ENCODE measurements at places on chromosomes 11 and 22.
A peak's percentile ranks its signal among the peaks of the same experiment; 100 is the strongest.

DNA sequence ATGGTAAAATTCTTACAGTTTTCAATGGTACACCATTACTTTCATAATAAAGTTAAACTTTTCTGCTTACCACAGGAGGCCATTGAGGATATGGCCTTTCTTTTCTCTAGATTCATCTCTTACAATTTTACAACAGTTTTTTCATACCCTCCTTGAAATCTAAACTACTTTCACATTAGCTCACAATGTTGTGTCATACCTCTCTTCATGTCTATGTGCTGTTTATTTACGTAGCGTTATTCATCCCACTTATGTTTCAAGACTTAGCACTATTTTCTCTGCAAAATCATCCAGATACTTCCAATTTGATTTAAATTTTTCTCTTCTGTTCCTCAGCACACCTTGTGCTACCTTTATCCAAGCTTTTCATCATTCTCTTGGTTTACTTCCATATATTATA, 123.3 kb downstream of the METTL15 start:
- peak; percentile 79 for DNase-seq

DNA sequence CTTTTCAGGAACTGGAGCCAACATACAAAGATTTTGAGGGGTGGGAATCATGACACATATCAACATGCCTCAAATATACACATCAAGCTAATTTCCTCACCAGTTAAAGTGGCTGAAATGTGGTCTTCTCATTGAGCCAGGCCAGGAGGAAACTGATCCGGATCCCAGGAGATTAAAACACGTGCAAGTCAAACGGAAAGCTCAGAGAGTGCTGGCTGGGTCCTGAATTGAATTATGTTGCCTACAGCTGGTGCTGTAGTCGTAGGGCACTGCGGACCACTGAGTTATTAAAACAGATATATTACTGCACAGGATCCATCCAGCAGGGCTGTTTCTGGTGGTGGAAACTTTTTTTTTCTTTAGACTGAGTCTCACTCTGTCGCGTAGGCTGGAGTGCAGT, 14.1 kb upstream of the WNT7B start:
- no peak for DNase-seq

DNA sequence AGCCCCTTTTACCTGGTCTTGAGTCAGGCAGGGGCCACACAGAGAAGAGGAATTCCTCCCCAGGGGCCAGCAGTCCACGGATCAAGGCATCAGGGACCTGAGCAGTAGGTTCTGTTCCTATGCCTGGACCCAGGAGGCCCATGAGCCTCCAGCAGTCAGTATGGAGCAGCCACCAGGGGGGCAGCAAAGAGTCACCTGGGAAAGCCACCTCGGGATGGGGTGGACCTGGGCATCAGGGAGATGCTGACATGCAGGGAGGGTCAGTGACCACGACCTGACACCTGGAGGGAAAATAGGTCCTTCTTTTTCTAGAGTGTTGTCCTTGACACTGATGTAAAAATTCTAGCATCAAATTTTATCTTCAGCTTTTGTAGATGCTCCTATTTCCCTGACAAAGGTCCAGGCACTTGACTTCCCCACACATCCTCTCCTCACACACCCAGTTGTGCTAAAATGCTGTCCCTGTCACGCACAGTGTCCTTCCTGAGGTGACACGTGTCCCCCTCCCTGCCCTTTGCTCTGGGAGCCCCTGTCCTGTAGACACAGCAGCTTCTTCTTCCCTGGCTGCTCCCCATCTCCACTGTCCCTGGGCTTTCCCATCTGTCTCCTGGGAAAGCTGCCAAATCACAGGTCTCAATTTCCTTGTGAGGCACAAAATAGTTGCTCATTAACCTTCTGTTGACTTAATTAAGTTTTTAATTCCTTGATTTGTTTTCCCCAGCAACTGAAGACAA, 70.0 kb upstream of the IGLL5 start:
- DNase-seq = no peak

- no peak for DNase-seq
Measured at GRCh38 chr11:4577761-4578160, 3.8 kb upstream of the OR52I2 start.

DNA sequence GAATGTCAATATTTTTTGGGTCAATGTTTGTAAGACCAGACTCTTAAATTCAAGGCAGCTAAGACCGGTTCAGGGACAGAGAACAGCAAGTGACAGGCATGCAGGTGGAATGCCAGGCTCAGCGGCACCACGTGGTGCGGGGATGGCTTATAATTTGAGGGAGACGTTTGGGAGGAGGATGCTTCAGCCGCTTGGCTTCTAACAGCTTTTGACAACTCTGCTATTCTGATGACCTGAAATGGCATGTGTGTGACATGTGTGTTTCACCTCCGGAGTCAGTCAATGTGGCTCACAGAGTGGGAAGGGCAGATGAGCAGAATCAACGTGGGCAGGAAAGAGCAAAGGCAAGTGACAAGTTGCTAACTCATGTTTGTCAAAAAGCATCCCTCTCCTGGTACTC, 228.3 kb downstream of the KIRREL3 start:
- DNase-seq = no peak

- DNase-seq = peak; percentile 83
Measured at GRCh38 chr22:46845296-46846149, 83.1 kb downstream of the TBC1D22A start.

DNA sequence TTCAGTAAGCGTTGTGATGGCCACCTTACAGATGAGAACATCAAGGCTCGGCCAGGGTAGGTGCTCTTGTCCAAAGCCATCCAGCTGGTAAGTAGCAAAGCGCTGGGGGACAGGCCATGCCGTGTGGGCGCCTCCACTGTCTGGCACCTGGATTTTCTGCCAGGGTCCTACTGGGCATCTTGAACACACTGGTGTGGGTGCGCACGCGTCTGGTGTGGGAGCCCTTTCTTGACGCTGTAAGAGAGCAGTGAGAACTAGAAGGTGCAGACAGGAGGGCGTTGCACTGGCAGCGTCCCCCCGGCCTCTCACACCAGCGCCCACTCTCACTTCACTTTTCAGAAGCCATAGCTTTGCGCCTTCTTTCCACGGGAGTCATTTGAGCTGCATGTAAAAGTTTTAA, 296.6 kb downstream of the TBC1D22A start:
- DNase-seq = no peak

DNA sequence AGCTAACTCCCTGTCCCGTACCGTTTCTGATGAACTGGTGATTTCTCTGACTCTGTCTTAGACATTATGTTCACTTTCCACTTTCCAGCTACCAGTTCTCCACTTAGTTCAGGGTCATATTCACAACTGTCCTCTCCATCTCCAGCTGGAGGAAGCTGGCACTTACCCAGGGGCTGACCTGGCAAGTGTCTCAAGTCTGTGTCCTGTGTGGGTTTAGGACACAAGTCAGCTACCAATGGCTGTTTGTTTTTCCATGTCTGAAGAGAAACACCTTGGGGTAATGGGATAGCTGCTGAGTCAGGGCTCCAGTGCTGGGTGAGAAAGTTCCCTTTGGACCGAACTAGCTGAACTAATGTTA, 134.4 kb downstream of the CSNK2A3 start:
- DNase-seq = no peak

GRCh38 chr22:19064354-19065054, 57.7 kb downstream of the DGCR2 start:
- no peak for DNase-seq

- no peak for DNase-seq
Measured at GRCh38 chr11:134041791-134042696, 26.8 kb upstream of the JAM3 start.

- peak; percentile 22 for DNase-seq
Measured at GRCh38 chr22:44129619-44129976, 51.1 kb upstream of the PARVG start.

DNA sequence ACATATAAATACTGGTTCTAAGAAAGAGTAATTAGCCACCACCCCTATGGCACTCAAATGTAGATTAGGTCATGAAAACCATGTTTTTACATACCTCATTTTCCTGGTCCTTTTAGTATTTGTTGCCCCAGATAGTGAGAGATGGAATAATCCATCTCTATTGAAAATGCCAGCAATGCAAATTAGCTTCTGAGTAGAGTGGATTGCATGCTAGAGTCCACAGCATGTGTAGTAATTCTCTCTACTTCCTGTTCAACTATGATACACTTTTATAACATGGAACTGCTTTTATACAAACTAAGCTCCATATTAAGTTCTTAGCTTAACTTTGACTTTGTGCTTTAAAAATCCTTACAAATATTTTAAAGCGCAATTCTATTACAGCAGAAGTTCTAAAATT, 73.2 kb downstream of the TRPC6 start:
- no peak for DNase-seq

DNA sequence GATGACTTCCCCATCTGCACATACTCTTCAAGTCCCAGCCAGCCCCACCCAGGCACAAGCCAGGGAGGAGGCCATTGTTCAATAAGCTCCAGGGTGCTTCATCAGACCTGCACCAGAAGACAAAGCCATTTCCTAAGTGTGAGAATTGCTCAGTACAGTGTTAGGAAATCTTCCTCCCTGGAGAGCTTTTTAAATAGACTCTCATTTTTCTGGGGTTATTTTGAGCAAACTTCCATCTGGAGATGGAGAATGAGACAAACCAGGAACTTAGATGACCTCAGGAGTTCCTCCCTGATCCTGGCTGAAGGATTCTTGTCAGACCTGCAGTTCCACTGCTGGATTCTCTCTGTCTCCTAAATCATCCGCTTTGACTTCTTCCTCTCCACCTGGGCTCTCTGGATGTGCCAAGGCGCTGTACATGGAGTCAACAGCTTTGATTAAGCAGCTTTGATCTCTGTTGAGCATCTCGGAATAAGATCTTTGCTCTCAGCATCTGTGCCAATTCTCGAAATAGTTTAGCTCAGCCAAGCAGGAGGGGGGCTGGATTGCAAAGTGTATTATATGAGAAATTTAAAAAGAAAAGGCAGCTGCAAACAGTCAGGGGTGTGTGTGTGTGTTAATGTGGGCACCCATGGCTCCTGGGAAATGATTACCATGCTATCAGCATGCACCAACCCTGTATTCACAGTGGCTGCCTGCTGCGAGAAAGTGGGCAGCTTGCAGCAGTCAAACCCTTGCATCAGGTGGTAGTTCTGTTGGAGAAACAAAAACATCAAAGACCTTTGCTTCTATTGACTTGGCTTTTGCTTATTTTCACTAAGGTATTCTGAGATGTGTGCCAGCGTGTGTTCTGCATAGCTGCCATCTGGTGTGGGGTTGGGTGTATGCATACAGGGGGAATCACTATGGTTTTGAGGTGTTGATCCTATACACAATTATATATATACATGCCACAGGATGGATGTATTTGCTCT, 70.2 kb upstream of the NAV2 start:
- peak; percentile 42 for DNase-seq

- peak; percentile 42 for DNase-seq
Measured at GRCh38 chr22:31288496-31289240, 3.6 kb downstream of the PIK3IP1 start.

- no peak for DNase-seq
Measured at GRCh38 chr11:123406441-123407129, 23.5 kb upstream of the GRAMD1B start.

DNA sequence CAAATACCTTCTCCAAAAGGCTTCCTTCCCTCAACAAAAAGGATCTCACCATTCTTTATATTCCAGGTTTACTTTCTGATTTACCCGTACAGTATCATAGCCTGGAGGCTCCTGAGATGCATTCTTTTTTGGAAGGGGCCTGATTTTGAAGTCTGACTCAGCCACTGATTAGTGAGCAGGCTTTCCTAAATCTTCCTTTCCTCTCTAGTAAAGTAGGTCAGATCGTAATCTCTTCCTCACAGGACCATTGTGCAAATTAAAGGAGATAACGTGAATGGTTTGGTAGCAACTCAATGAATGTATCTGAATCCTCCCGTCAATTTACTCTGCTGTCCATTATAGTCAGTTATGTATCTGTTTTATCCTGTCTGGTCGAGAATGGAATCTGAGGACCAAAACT, 227.7 kb upstream of the ANO5 start:
- DNase-seq = no peak

GRCh38 chr11:3970108-3970507, 114.6 kb downstream of the STIM1 start:
- DNase-seq = peak; percentile 47

- DNase-seq = peak; percentile 72
Measured at GRCh38 chr11:17012712-17013547, 1.3 kb downstream of the PLEKHA7 start.

DNA sequence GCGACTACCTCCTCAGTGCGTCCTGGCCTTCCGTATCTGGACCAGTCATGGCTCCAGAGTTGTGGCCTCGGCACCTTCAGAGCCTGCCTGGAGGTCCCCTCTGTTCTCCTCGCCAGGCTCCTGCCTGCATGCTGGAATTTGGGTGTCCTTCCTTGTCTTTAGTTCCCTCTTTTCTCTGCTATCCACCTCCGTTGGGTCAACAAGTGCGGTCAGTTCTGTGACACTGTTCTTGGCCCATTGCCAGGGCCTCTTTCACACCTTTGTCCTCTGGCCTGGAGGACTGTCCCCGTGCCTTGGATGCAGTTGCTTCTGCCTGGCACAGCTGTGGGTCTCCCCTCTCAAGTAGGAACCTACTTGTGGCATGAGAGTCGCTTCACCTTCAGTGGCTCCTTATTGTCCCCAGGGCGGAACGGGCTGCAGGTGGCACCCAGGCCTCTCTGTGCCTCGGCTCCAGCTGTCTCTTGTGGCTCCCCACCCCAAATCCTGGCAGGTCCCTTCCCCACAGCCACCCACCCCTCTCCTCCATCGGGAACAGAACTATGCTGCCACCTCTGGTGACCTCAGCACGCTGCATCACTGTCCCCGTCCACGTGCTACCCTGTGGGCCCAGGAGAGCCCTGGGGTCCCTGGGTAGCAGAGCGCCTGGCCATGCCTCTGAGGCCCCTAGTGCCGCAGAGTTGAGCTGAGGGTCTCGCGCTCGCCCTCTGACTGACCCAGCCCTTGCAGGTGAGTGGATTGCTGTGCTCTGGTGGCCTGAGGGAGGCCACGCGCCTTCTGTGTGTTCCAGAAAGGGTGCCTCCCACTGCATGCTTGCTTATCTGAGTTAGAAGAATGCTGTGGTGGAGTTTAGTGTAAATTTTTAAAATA, 4.7 kb downstream of the DGCR8 start:
- peak; percentile 12 for DNase-seq

GRCh38 chr11:125168918-125169456, 4.4 kb downstream of the PKNOX2 start:
- DNase-seq = peak; percentile 79

DNA sequence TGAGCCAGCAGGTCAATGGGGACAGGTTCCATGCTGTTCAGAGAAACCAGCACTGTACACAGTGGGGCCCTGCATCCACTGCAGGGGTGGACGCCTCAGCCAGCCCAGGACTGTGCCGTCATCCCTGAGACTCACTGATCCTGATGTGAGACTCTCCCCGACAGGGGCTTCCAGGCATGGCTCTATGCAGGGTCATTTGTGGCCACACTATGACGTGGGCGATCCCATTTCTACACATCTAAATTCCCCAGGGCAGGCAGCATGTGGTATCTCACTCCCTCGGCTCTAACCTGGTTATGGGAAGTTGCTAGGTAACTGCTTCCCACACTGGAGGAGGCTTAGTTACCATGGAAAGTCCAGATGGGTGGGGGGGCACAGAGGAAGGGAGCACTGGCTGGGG, 14.2 kb upstream of the FAM83F start:
- peak; percentile 55 for DNase-seq

All from choroid plexus epithelial cell (primary cell).